PC-3 (cell line): ENCODE measurements at places on chromosomes 2 and 18. TPM values are rescaled to one million over a fixed set of nuclear protein-coding genes. Genes with fewer than 3 reads are reported as not detected.

DNA sequence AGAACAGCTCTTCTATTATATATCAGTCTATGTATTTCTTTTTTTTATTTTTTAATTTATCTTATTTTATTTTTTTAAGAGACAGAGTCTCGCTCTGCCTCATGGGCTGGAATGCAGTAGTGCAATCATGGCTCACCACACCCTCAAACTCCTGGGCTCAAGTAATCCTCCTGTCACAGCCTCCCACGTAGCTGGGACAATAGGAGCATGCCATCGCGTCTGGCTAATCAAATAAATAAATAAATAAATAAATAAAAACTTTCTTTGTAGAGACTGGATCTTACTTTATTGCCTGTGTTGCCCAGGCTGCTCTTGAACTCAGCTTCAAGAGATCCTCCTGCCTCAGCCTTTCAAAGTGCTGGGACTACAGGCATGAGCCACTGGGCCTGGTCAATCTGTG, 117.0 kb downstream of the RBMS1 start:
- peak; percentile 45 for DNase-seq

DNA sequence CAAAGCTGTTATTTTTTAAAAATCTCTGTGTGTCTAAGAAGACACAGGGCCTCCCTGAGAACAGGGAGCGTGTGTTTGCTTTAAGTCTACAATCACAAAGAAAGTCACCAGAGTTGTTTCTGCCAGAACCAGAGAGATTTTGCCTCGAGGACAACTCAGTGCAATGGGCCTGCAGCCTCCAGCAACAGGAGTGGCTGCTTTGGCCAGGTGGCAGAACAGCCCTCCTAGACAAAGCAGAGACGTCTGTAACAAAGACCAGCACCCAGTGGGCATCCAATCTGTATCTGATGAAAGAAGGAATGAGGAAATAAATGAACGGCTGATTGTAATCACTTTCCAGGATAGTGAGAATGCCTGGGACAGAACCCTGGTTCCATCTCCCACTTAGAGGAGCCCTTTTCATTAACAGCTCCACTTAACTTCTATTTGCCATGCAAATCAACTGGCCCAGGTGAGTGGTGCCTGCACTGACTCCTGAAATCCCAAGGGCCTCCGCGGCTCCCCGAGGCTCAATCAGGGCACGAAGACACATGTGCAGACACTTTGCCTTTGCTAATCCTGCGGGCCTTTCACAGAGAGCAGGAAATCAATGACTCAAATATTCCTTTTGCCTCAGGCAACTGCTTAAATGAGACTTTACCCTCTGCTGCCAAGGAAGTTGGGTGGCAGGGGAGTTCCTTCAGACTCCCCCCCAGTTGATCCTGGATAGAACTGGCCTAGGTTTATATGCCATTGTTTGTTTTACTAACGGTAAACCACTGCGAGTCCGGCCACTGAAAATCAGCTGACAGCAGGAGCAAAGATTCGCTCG, 146.5 kb downstream of the CABLES1 start:
- peak; percentile 98 for DNase-seq

GRCh38 chr18:72128649-72129048, 415.5 kb downstream of the CBLN2 start:
- no peak for DNase-seq

GRHL1 gene
- total RNA-seq, result 9.3 and 10.3 TPM in 2 replicates
